ENCODE measurements at places on chromosomes 3 and 15.

DNA sequence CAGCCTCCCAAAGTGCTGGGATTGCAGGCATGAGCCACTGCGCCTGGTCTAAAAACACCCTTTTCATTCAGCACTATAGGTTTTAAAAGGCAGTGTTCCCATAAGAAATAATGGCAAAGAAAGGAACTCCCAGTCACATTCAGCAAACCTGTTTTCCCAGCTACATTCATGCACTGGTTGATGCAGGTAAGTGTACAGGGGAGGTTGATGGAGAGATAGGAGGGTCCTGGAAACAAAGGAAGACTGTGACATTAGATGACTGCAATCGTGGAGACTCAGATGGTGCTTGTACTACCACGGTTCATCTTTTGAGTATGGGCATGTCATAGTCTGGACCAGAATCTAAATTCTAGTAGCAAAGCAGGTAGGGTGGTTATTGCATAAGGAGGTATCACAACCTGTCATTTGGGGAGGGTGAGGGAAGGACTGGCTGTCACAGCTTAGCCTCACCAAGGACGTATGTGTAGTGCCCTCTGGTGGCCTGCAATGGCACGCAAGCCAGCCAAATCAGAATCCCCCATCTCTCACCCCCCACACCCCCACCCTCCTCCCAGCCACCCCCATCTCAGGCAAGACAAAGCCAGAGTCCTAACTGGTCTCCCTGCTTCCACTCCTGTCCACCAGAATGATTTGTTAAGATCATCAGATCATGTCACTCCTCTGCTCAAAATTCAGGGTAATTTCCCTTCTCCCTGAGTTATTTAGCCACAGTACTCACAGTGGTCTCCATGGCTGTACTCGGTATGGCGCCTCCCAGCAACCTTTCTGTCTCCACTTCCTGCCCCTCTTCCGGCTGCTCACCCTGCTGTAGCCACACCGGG, 28.8 kb upstream of the UBL7 start:
- no peak for DNase-seq

GRCh38 chr3:57622362-57622761, 25.2 kb upstream of the ARF4 start:
- no peak for DNase-seq

GRCh38 chr3:103653996-103654395, 1219.2 kb downstream of the ZPLD1 start:
- DNase-seq = no peak

DNA sequence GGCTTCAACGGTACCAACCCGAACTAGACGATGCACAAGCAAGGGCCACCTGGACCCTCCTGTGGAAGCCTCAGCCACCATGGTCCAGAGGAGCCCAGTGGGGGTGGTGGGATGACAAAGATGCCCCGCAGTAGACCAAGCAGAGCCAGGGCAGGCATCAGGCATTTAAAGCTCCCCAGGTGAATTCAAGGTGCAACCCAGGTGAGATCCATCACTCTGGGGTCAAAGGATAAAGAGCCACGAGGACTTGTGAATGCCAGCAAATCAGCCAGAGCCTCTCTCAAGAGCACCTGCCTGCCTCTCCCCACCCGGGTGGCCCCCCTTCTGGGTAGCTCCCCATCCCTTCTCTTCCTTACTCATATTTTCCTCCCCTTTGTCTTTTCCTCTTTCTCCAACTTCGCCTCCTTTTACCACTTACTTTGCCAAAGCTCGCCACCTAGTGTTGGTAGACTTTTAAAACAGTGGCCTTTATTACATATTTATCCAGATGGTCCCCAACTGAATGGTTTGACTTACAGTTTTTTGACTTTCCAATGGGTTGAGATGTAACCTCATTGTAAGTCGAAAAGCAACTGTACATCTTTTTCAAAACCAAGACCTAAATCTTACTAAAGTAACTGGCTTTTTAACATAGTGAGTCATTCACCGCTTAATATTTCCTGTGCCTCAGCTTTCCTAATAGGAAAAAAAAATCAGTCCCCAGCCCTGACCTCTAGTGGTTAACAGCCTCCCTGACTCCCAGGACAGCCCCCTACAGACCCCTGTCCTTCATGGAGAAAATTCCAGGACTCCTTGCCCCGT, 18.8 kb downstream of the PLA2G4F start:
- no peak for DNase-seq

DNA sequence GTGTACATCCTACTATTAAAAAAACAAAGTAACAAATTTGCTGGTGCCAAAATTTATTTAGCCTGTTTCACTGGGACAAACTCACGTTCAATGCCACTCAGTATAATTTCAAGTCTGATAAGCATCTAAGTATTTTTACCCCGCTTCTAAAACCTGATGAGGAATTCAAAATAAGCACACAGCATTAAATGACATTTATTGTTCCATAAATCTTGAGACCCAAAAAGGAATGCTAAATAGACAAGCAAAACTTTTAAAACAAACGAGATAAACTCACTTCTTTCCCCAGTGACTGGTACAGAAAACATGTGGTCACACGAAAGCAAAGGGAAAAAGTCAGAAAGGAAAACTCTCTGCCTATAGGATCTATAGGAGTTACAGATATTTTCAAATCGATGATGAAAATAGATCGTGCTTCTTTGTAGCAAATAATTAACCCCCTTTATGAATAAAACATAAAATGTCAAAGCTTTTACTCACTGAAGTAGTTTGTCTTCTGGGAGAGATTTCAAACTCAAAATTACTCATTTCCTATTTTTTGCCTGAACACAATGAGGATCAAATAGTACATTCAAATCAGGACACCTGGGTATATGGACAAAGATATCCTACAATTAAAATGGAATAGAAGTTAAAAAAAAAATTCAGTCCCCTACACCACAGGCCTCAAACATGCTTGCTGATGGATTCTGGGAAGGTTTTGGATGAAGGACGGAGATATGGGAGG, 51.7 kb downstream of the UBP1 start:
- no peak for DNase-seq

DNA sequence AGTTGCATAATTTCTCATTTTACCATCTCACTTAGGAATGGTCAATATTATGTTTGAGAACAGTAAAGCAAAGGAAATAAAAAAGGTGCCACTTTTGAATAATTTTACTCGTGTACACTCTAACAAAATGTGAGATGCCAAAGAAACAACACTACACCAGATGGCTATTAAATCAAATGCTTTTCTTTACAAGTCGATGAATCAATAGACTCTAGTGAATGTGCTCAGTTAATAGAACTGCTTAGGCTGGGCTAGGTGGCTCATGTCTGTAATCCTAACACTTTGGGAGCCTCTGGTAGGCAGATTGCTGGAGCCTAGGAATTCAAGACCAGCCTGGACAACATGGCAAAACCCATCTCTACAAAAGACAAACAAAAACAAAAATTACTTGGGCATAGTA, 87.9 kb downstream of the ZNF609 start:
- no peak for DNase-seq

DNA sequence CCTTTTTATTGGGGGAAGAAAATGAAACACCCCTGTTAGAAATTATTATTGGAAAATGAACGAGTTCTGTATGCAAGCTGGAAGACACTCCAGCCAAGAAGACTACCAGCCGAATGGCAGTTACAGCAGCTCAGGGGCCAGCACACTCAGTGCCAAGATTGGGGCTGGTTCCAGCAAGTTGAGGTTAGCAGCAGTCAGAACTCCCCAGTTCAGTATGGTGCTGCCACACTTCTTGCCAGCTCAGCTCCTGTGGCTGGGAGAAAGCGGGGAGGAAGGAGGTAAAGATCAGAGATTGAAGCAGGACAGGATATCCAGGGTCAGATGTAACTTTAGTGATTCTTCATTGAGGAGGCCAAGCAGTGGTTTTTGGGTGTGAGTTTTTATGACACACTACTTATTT, 280.2 kb upstream of the NR2E3 start:
- no peak for DNase-seq

DNA sequence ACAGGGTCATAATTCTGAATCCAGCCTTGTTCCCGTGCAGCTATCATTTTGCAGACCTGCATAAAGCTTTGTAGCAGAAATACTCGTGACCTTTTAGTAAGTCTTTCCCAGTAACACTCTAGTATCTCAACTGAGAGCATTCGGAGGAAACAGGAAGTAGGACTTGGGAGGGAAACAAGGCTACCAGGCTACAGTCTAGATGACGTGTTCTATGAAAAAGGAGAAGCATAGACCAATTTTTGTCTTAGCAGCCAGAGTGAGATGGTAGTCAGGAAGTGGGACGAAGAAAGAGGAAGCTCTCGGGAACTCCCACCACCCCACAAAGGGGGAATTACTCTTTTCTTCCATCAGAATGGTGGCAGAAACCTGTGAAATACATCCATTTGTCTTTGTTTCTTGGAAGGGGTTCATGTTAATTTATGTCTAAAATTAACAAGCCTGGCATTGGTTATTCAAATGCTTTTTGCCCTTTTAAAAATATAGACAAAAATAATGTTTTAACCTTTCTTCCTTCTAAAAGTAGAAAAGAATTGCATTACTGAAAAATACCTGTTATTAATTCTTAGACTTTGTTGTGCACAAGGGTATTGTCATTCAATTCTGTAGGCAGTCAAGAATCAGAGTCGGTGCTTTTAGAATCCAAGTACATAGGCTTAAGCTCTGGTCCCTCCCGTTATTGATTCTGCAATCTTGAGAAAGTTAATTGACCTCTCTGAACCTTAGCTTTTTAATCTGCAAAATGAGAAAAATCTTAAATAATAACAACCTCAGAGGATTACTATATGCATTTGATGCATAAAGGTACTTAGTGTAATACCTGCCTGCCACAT, 1.6 kb upstream of the SUCNR1 start:
- no peak for DNase-seq

GRCh38 chr15:70199540-70200410, 102.1 kb upstream of the TLE3 start:
- DNase-seq = no peak

GRCh38 chr3:50515565-50516439, 12.4 kb upstream of the CACNA2D2 start:
- DNase-seq = no peak

DNA sequence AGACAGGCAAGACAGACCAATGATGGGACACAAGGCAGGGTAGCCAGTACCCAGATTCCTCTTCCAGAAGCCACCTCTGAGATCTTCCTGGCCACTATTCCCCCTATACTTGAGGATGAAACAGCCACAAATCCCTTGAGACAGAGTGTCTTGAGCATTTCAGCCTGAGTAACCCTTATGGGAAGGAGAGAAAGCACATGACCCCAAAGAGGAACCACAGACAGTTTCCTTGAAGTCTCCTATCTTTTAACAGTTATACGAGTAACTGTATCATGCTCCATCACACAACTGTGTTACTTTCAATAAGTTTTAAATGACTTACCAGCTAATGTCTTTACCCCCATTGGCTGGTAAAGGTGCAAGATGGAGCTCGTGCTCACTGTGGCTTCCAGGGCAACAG, 9.3 kb downstream of the VIPR1 start:
- DNase-seq = no peak

- DNase-seq = no peak
These were observed 29.1 kb upstream of the P4HTM start for GRCh38 chr3:48960841-48961413.

DNA sequence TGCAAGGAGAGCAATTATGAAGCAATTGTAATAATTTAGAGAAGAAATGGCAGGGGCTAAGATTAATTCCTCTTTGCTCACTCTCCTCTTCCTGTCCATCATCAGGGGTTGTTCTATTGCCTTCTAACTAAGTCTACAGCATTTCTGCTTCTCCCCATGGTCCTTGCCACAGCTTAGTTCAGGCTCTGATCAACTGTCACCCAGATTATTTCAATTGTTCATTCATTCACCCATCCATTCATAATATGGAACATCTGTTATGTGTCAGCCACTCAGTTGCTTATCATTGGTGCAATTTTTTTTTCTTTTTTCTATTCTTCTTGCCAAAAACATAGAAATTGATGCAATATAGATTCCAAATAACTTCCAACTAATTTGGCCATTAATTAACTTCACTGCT, 93.2 kb downstream of the CD47 start:
- no peak for DNase-seq

GRCh38 chr3:146085678-146086077, 75.3 kb downstream of the PLOD2 start:
- no peak for DNase-seq

- no peak for DNase-seq
These were observed 11.9 kb downstream of the WDR72 start for GRCh38 chr15:53747501-53748068.

- DNase-seq = no peak
These were observed 3.1 kb upstream of the C3orf33 start for GRCh38 chr3:155809181-155809580.

GRCh38 chr3:67083277-67083676, 85.2 kb downstream of the KBTBD8 start:
- DNase-seq = no peak

DNA sequence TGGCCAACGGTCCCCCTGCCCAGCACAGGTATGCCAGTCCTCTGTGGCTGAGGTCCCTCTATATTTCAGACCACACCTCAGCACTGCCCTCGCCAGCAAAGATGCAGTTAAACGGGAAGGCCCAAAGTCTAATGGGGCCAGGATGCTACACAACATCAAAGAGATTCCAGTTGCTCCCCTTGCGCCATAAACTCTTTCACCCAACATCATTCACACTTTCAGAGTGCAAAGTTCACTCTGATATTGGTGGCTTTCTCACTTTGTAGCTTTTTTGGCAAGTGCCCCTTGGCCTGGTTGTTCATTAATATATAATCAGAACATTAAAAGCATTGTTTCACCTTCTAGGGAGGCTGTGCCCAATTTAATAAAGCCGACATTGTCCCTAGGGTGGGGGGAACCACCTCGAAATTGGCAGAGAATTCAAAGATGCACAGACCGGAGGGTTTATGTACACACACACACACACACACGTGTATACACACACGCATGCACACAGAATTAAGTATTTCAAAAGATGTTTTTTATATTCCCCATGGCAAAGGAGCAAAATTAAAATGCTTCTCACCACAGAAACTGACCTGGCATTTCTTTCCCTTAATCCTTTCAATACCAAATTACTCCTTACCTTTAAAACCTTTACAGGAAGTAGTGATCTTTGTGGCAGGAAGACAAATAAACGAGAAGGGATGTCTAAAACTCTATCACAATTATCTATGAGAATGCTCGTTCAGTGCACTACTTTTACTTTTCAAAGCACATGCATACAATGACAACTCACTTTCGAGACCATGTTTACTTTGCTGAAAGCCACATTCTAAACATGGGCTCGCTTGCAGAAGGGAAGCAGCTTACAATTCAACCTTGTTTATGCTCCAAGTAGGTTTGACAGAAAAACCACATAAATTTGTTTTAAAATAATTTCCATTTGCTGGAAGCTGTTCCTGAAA, 19.5 kb downstream of the LRIG1 start:
- no peak for DNase-seq

- DNase-seq = no peak
These were observed 29.5 kb downstream of the CMTM7 start for GRCh38 chr3:32421185-32421584.

DNA sequence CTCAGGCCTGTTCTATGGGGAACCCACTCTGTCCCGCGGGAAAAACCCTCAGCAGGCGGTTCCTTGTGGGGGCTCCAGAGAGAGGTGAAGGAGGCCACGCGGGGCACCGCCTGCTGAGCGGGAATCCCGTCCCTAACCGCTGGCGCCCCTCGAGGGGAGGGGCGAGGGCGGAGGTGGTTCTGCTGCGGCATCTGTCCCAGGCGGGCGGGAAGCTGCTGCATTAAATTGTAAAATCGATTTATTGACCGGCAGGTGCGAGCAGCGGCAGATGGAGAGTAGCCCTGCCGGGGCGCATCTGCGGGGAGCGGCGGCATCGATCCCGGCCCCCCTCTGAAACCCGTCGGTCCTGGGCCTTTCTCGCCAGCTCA, 3.7 kb upstream of the DLL4 start:
- DNase-seq = no peak
